ENCODE measurements at places on chromosomes 2 and 18.

GRCh38 chr18:8709248-8710059 is 4.1 kb downstream of the MTCL1 start:
- H3K36me3 ChIP-seq = no peaks in the 10 kb centered on the region
- no peaks in the 10 kb centered on the region for H3K4me1 ChIP-seq
- no peaks in the 10 kb centered on the region for H3K27me3 ChIP-seq
- H3K4me3 ChIP-seq = no peak overlapping the region
- no peak for DNase-seq
- no peak overlapping the region for H3K27ac ChIP-seq

- no peaks in the 10 kb centered on the region for H3K4me1 ChIP-seq
- H3K4me3 ChIP-seq = no peak overlapping the region
- no peaks in the 10 kb centered on the region for H3K27me3 ChIP-seq
- no peaks in the 10 kb centered on the region for H3K36me3 ChIP-seq
- peak; percentile 26 for DNase-seq
Measured at GRCh38 chr2:238703053-238703415, 144.9 kb upstream of the TWIST2 start.

DNA sequence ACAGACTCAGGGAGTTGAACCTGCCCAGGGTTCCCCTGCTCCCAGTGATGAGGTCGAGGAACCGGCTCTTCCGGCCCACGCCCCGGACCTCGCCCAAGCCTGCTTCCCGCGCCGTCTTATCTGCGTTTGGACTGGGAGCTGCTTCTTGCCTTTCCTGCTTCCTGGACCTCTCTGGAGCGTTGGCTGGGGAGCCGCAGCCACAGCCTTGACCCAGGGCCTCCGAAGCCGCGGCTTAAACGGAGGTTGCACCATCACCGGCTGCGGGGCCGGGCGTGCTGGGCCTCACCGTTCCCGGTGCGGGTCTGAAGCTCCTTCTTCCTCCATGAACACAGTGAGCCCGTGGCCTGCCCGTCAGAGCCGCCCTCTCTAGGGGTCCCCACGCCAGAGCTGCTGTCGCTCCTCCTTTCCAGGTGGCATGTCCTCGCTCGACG is 13.3 kb downstream of the NTSR2 start:
- H3K4me3 ChIP-seq = no peak overlapping the region
- H3K36me3 ChIP-seq = no peaks in the 10 kb centered on the region
- DNase-seq = no peak

DNA sequence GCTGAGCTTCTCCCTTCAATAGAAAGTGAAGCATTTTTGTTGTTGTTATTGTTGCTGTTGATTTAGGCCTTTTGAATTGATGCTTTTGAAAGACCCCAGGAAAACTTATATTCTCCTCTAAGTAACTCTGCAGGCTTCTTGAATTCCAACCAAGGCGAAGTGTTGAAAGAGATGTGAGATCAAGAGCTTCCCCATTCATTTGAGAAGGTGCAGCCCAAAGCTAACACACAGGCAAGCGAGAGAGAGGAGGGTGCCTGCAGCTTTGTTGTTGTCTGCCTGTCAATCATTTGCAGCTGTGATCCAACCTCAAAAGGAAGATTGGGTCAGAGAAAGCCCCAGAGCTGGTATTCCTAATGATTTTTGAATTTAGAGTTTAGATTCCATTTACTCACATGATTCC is 963.6 kb upstream of the CNTNAP5 start:
- H3K4me3 ChIP-seq = no peak overlapping the region
- no peaks in the 10 kb centered on the region for H3K4me1 ChIP-seq
- no peak for DNase-seq

- no peak overlapping the region for H3K27ac ChIP-seq
- no peaks in the 10 kb centered on the region for H3K36me3 ChIP-seq
- no peak for DNase-seq
- H3K27me3 ChIP-seq = no peaks in the 10 kb centered on the region
- H3K4me1 ChIP-seq = no peaks in the 10 kb centered on the region
Measured at GRCh38 chr2:159456500-159457426, 159.6 kb downstream of the BAZ2B start.

DNA sequence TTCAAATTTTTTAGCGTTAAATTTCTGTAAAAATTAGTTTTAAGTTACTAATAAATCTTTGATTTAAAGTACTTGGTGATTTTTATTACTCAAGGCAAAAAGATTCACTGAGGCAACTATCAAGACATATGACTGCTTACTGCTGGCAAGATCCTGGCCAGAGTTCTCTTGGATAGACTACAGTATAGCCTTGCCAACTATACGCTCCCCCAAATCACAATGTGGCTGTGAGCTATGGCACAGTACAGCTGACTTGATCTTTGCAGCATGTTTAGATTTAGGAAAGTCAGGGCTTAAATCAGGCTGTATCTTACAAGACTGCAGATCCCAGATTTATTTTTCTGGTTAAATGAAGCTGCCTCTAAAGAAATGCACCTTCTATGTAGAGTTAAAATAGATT is 26.5 kb downstream of the MSTN start:
- H3K27ac ChIP-seq = no peak overlapping the region
- H3K27me3 ChIP-seq = no peaks in the 10 kb centered on the region
- H3K4me3 ChIP-seq = no peak overlapping the region
- H3K36me3 ChIP-seq = no peaks in the 10 kb centered on the region
- H3K4me1 ChIP-seq = no peaks in the 10 kb centered on the region
- DNase-seq = no peak

GRCh38 chr2:128457006-128457604 is 138.4 kb upstream of the HS6ST1 start:
- H3K4me1 ChIP-seq = no peaks in the 10 kb centered on the region
- H3K27me3 ChIP-seq = no peaks in the 10 kb centered on the region
- DNase-seq = no peak
- no peak overlapping the region for H3K4me3 ChIP-seq
- H3K36me3 ChIP-seq = no peaks in the 10 kb centered on the region

DNA sequence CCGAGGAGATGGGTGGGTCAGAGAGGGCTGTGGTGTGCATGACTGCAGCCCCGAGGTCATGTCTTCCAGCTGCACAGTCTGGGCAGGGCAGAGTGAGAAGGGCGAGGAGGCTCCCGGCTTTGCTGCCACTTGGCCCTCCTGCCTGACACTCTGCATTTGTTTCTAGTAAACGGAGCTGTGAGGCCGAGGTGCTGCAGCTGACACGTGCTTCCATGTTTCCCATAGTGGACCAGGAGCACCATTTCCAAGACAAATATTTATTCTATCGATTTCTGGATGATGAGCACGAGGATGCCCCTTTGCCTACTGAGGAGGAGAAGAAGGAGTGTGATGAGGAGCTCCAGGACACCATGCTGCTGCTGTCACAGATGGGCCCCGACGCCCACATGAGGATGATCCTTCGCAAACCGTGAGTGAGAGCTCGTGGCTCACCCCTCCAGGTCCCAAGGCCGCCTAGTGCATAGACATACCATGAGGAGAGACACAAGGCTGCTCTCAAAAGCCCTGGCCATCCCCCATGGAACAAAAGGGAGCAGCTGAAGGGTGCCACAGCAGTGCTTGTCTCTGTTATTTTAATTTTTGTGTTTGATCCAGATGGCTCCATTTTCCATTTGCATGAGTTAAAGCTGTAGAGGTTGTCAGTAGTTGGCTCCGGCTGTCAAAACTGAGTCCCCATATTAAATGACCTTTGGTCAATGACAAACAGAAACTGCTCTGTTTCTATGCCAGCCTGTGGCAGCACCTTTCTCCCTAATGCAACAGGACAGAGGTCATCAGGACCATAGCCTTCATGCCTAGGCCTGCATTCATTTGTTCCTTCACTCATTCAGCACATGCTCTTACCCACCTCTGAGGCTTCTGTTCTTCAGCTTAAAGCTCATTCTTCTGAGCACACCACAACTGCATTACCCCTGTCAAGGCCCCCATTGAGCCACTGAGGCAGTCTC is 108.3 kb upstream of the MAP3K20 start:
- no peak for DNase-seq
- no peaks in the 10 kb centered on the region for H3K36me3 ChIP-seq
- H3K27ac ChIP-seq = no peak overlapping the region
- H3K4me1 ChIP-seq = no peaks in the 10 kb centered on the region

DNA sequence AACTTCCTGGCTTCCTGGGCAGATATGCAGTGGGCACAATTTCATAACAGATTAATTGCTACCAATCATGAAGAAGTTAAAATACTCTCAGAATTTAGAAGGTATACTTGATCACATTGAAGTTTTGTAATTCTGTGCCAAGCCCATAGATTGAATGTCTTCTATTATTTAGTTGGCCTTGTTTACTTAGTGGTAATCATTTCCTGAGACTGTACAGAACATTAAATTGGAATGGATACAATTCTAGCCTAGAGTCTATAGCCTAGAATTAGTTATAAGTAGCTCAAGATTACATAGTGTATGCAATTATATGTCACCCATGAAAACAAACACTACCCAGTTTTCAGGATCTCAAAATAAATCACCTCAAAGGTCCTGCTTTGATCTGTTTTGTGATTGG is 615.8 kb downstream of the XIRP2 start:
- H3K4me1 ChIP-seq = no peaks in the 10 kb centered on the region
- H3K27me3 ChIP-seq = no peaks in the 10 kb centered on the region
- H3K4me3 ChIP-seq = no peak overlapping the region
- no peak for DNase-seq
- H3K27ac ChIP-seq = no peak overlapping the region

- H3K27ac ChIP-seq = no peak overlapping the region
- no peaks in the 10 kb centered on the region for H3K27me3 ChIP-seq
- no peaks in the 10 kb centered on the region for H3K36me3 ChIP-seq
Measured at GRCh38 chr2:6793371-6793770, 72.3 kb downstream of the CMPK2 start.

DNA sequence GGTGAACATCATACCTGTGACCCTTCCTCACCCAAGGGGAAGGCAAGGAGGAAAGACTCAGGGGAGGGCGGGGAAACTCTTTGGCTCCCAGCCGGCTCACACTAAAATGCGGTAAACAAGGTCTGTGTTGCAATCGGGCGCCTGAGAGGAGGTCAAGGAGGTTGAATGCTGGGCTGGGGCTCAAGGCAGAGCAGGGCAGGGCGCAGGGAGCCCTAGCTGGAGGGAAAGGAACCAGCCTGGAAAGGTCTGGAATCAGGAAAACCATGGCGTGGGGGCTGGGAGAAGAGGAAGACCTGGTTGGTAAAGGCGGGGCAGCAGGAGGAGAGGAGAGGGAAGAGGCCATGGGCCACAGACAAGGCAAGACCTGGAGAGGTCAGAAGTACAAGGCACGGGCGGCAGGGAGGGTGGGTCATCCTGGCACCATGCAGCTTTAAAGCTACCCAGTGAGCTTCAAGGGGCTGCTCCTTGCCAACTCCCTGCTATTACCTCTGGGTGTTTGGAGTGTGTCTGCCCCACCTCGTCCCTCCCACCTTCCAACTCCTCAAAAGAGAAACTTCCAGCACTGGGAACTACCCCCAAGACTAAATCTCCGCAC is 4.8 kb upstream of the TMEM37 start:
- H3K27me3 ChIP-seq = no peaks in the 10 kb centered on the region
- H3K4me3 ChIP-seq = no peak overlapping the region
- H3K36me3 ChIP-seq = no peaks in the 10 kb centered on the region
- no peak overlapping the region for H3K27ac ChIP-seq

GRCh38 chr18:7878265-7879211 is 311.4 kb downstream of the PTPRM start:
- H3K4me1 ChIP-seq = peaks cover 2% of the 10 kb centered on the region
- DNase-seq = no peak

DNA sequence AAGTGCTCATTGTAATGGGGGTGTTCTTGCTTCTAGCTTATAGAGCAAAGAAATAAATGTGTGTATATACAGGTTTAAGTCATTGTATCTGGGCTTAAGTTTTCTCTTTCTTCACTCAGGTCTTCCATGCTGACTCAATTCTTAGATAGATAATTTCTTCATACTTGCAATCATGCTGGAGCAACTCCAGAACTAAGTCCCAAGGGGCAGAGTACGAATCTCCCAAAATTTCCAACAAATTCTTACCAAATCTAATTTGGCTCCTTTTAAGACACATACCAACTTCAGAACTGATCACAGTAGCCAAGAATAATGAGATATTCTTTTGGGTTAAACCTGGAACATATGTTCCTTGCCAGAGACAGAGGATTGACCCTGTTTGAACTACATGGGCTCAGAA is 4.3 kb upstream of the SPAG16 start:
- H3K4me1 ChIP-seq = no peaks in the 10 kb centered on the region
- no peak overlapping the region for H3K27ac ChIP-seq
- H3K36me3 ChIP-seq = no peaks in the 10 kb centered on the region
- no peaks in the 10 kb centered on the region for H3K27me3 ChIP-seq

GRCh38 chr2:36445185-36445866 is 89.7 kb downstream of the CRIM1 start:
- H3K27me3 ChIP-seq = no peaks in the 10 kb centered on the region
- DNase-seq = no peak
- no peak overlapping the region for H3K27ac ChIP-seq
- peaks cover 6% of the 10 kb centered on the region for H3K36me3 ChIP-seq
- H3K4me1 ChIP-seq = peaks cover 11% of the 10 kb centered on the region

- H3K4me1 ChIP-seq = no peaks in the 10 kb centered on the region
- no peak overlapping the region for H3K27ac ChIP-seq
- no peaks in the 10 kb centered on the region for H3K36me3 ChIP-seq
- H3K27me3 ChIP-seq = no peaks in the 10 kb centered on the region
- H3K4me3 ChIP-seq = no peak overlapping the region
Measured at GRCh38 chr2:236628981-236629605, 59.5 kb downstream of the ACKR3 start.

DNA sequence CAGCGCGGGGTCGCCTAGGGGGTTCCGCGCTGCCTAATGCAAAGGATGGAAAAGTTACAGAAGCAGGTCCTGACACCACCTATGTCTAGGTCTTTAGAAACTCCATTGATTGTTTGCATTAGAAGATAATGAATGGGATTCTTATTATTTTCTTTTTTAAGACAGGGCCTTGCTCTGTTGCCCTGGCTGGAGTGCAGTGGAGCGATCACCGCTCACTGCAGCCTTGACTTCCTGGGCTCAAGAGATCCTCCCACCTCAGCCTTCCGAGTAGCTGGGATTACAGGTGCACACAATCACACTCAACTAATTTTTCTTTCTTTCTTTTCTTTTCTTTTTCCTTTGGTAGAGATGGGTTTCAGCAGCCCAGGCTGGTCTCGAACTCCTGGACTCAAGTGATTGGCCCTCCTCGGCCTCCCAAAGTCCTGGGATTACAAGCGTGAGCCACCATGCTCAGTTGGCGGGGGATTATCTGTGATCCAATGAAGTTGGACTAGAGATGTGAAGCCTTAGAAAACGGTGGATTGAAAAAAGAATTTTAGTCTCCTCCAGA is 761 bp upstream of the IDH1 start:
- H3K4me3 ChIP-seq = peak overlapping the region; percentile 51
- H3K27ac ChIP-seq = peak overlapping the region; percentile 69

DNA sequence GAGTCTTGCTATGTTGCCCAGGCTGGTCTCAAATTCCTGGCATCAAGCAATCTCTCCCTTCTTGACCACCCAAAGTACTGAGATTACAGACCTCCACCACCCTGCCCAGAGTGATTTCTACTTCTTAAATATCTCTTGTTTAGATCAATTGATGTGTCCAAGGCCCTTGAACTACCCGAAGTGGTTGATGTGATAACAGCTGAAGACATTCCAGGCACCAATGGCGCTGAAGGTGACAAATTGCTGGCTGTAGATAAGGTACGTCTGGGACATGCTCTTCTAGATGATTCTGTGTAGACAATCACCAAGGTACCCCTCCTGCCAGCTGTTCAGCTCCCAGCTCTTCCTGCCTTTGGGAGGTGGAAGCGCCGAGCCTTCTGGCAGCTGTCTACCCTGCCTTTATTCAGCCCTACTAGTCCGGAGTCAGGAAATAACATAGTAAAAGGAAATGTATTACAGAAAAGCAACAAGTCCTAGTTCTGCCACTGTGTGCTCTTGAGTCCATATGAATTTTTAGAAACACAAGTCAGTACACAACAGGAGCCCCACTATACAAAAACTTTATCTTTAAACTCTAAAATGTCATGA is 61.3 kb upstream of the BZW1 start:
- no peak overlapping the region for H3K4me3 ChIP-seq
- no peak overlapping the region for H3K27ac ChIP-seq
- H3K27me3 ChIP-seq = no peaks in the 10 kb centered on the region
- DNase-seq = no peak
- H3K36me3 ChIP-seq = no peaks in the 10 kb centered on the region

Measured in aorta (tissue), 5 donors.